ENCODE measurements at places on chromosomes 2 and 18. TPM values are rescaled to one million over a fixed set of nuclear protein-coding genes. Genes with fewer than 3 reads are reported as not detected.

GRCh38 chr2:165239230-165239629, at the start of gene SCN2A:
TSS of gene SCN2A (plus strand) at chr2:165239414. CDS start at chr2:165295824, 56,410 bp downstream.
- peak; percentile 23 for DNase-seq

DNA sequence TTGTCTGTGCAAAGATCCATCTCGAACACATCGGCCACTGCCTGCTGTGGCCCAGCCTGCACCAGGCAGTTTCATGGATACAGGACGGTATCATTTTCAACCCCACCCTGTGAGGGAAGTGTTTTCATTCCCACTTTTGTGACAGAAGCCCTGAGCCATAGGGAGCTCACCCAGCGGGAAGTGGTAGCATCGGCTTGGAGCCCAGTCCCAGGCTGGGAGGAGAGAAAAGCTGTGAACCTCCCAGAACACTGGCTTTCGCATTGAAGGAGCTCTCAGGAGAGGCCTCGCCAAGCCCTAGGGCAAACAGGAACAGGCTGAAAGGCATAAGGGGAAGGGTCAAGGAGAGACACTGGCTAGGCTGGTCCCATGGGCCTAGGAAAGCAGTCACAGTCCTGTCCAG, 166.1 kb downstream of the TFCP2L1 start:
- DNase-seq = no peak

SCN2A gene
- 0.07 TPM for total RNA-seq

DNA sequence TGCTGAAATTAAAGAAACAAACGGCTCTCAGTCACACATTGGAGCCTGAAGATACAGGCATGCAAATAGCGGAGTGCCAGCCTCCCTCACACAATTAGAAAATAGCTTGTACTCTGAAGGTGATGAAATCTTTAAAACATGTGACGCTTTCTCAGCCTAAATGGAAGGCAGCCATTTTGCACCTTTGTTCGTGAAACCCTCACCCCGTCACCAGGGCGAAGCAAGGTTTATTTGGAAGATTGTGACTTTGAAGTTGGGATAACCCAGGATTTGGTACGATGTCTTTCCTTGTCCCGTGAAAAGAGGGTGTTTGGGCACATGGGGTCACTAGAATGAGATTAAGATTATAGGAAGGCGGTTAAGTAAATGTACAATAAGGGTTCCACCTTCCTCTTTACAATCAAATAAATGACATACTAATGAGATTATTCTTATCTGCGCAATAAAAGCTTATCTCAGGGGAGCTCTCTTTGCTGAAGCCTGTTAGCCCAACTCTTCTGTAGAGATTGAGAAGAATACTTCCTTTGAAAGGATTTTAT, 4.2 kb downstream of the SH3BP4 start:
- DNase-seq = no peak

DNA sequence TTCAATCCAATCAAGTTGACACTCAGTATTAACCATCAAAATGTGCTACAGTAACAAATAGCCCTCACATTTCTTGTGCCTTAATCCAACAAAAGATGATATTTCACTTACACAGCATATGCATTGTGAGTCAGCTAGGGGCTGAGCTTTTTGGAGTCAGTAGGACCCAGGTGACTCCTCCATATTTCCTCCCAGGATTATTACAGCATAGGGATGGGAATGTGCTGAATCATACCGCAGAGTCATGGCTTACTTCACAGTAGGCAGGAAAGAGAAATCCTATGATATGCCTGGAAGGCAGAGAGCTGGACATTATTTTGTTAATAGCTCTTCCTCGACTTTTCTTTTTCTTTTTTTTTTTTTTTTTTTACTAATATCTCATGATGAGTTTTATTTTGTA, 153.3 kb downstream of the TMEM182 start:
- DNase-seq = no peak

SOCS6 gene
- 12.3 TPM for total RNA-seq

GRCh38 chr18:8839281-8839680, 133.9 kb downstream of the MTCL1 start:
- no peak for DNase-seq

- no peak for DNase-seq
Measured at GRCh38 chr2:172282944-172283343, 144.4 kb upstream of the ITGA6 start.

GRCh38 chr2:151853070-151853758, 25.0 kb upstream of the ARL5A start:
- no peak for DNase-seq

DNA sequence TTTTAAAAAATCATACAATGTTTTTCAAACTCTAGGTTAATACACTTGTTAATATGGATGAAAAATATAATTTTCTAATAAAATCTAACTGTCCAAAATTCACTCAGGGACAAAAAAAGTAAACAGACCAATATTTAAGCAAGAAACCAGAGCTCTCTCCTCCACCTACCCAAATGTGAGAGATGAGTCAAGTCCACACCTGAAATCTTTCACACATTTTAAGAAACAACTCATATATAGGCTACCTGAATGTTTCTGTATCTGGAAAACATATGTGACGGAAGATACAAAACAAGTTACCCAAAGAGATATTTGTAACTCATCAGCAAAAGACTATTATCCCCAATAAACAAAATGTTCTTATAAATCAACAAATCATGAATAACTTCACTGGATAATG, 20.2 kb downstream of the ZNF516 start:
- DNase-seq = no peak

GRCh38 chr2:1628893-1629292, 115.4 kb downstream of the PXDN start:
- DNase-seq = peak; percentile 77

DNA sequence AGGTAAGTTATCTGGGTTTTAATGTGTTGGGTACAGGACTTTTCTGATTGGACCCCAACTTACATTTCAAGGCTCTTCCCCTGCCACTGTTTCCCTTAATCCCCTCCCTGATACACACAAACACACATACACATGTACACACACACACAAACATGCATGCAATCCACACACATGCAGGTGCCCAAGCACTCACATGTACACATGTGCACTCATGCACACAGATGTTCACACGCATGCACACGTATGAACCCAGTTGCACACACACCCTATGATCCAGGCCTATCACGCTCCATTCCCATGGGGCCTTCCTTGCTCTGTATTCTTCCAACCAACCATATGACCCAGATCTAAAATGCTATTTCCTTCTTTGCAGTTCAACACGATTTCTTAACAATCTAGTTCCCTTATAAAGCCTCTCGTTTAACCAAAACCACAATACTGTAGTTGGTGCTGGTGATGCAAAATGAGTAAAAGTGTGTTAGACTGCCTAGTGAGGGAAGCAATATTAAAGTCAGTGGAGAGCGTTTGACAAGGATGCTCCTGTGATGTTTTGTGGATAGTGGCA, 11.1 kb downstream of the SERPINB8 start:
- DNase-seq = no peak

GALNT5 gene
- total RNA-seq = 2.0 TPM

DNA sequence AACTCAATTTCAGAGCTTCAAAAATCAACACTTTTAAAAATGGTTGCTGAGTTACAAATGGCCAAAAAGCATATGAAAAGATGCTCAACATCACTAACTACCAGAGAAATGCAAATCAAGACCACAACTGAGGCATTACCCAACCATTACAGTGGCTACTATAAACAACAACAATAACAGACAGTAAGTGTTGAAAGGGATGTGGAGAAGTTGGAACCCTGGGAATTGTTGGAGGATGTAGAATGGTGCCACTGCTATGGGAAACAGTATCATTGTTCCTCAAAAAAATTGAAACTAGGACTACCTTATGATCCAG, 173.3 kb upstream of the SPRED2 start:
- DNase-seq = no peak

- no peak for DNase-seq
Measured at GRCh38 chr2:236956031-236956618, 129.6 kb upstream of the COPS8 start.

MBOAT2 gene
- 34.9 TPM for total RNA-seq

CNDP1 gene
- total RNA-seq = not detected

CCDC141 gene
- not detected for total RNA-seq

CRYGD gene
- not detected for total RNA-seq

- DNase-seq = no peak
Measured at GRCh38 chr2:62968668-62969067, 82.0 kb upstream of the OTX1 start.

DNA sequence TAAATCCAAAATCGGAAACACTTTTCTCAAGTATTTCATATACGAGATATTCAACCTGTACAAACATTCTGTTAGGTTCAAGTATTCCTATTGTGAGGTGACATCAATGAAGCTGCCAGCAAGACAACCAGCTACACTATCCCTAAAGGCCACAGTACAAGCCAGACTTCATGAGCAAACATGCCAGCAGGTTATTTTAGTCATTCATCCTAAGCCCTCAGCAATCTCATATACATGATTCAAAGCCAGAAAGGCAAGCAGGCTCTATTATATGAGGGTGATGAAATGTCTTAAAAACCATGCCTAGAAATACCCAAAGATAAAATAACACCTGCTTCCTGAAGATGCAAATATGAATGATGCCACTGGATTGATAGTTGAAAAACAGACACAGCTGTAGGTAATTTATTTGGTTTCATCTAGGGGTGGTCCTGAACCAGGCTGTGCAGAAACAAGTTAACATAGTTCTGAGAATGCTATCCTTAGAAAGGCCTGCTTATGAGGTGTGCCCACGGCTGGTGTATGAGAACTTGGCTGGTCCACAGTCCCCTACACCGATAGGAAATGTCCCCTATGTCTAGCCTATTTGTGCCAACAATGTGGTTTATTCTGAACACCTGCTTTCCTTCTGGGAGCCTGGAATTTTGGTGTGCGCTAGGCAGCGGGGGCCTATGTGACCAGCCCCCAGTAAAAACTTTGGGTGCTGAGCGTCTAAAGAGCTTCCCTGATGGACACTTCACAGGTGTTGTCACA, 48.2 kb upstream of the KIDINS220 start:
- no peak for DNase-seq

CCBE1 gene
- total RNA-seq = 3.3 TPM

DNA sequence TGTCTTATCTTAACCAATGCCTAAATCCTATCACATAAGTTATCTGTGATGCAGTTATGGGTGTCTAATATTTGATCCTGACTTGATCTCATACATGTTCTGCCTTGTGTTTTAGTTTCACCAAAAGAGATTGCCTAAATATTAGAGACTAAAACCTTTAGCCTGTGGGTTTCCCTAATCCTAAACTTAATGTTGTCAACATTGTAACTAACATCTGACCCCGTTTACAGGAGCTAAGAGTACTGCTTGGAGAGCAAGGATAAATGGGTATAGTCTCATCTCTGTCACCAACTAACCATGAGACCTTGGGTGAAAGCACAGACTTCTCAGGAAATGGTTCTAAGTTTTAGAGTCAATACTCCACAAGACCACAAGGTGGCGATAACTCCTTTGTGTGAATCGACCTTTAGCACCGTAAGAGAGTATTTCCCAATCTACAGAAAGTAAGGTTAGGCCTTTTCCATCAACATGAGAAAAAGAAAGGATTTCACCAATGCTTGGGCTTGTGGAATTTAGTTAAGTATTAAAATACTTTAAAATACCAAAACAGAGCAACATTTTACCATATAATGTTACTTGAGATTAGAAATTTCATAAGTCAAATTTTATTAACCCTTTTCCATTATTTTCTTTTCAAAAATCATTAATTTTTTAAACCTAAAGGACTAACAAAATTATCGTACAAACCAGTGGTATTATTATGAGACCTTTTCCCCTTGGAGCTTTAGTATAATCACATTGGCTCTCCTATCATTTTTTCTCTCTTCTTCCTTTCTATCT, 60.5 kb downstream of the G6PC2 start:
- DNase-seq = peak; percentile 51
